Daoy (cell line): ENCODE measurements at places on chromosomes 6 and 20. TPM values are rescaled to one million over a fixed set of nuclear protein-coding genes. Genes with fewer than 3 reads are reported as not detected.

GRCh38 chr20:33733654-33734576, 2.1 kb downstream of the ZNF341 start:
- DNase-seq, result peak; percentile 9

DNA sequence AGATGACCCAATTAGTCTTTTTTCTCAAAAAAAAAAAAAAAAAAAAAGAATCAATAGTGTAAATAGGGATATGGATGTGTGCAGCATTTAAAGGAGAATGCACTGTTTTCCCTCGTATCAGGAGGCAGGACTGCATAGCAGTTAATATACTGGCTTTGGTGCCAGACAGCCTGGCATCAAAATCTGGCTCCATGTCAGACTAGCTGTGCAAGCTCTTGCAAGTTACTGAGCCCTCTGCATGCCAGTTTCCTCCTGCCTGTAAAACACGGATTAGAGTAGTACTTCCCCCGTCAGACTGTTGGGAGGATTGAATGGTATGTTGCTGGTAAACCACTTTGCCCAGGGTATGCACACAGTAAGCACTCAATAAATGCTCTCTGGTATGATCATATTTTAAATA, 594.2 kb upstream of the CHD6 start:
- no peak for DNase-seq

Gene PSMB9
- 76.5 and 99.3 TPM in 2 replicates for total RNA-seq

- no peak for DNase-seq
These were observed 421.6 kb downstream of the BCKDHB start for GRCh38 chr6:80528115-80528514.

Gene HECA
- 11.8 and 15.7 TPM in 2 replicates for total RNA-seq

GRCh38 chr6:63403725-63404124, 83.9 kb upstream of the LGSN start:
- no peak for DNase-seq

- DNase-seq, result no peak
These were observed 241.9 kb downstream of the SAMD5 start for GRCh38 chr6:147750413-147750812.

Gene RFX6
- not detected in 2 replicates for total RNA-seq

DNA sequence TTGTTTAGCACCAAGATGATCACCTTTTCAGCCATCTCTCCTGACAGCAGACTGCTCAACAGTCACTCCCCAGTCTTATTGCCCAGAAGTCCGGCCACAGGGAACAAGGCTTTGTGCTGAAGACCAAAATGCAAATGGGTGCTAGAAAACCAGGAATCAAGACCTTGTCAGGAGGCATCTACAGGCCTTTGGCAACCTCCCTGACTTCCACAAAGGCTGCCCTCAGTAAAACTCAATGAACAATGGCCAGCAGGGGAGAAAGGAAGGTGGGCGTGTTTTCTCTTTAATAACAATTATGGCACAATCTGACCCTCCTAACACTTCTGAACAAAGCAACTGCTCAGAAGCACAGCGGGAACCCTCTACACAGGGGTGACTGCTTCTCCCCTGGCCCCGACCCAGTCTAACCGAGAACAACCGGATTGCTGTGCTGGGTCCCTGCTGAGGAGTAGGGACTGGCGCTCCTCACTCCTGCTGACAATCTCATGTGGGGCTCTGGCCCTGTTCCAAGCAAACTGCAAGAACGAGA, 41.6 kb downstream of the PLCG1 start:
- DNase-seq, result no peak

Gene SLC4A11
- total RNA-seq, result 0.34 and 0.57 TPM in 2 replicates

Gene TRIM40
- not detected in 2 replicates for total RNA-seq

Gene BPIFB2
- total RNA-seq, result not detected in 2 replicates

- no peak for DNase-seq
These were observed 62.6 kb downstream of the CBFA2T2 start for GRCh38 chr20:33552519-33552918.

- no peak for DNase-seq
These were observed 63.0 kb downstream of the PTPN1 start for GRCh38 chr20:50572938-50573777.

DNA sequence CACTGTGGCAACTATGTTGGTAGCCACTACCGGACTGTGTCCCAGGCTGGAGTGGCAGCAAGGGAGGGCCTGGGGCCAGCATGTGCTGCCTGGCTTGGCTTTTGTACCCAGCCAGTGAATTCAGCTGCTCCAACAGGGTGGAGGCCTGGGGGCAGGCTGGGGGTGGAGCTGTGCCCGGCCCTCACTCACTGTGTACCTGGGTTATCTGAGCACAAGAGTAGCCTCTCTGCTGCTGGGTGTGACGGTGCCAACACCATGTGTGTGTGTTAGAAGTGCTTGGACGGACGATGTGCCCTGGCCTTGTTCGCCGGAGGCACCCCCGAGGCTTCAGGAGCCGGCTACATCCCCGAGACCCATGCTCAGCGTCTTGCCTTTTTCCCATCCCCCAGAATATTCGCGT, 49.2 kb downstream of the EFCAB8 start:
- no peak for DNase-seq

DNA sequence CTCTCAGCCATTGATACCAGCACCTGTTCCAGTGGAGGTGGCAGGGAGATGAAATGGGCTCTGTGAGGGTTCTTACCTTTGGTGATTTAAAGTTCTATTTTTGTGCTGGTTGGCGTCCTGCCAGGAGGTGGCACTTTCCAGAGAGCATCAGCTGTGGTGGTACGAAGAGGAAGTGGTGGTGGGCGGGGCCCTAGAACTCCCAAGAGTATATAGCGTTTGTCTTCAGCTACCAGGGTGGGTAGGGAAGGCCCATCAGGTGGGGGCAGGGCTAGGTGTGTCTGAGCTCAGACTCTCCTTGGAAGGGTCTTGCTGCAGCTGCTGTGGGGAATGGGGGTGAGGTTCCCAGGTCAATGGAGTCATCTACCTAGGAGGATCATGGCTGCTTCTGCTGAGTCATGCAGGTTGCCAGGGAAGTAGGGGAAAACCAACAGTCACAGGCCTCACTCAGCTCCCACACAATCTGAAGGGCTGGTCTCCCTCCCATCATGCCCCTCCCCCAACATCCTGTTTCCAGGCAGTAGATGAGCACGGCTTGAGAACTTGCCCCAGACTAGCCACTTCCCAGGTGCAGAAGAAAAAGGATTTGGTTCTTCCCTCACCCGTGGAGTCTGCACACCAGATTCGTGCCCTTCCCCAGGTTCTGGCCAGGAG, 46.6 kb downstream of the MOXD1 start:
- peak; percentile 63 for DNase-seq

- DNase-seq, result no peak
These were observed 1.9 kb downstream of the SMPD2 start for GRCh38 chr6:109442393-109442924.

- DNase-seq, result no peak
These were observed 868.9 kb downstream of the EPHA7 start for GRCh38 chr6:92550501-92550900.

- DNase-seq, result no peak
These were observed 94.6 kb upstream of the MAN1A1 start for GRCh38 chr6:119443993-119444641.

DNA sequence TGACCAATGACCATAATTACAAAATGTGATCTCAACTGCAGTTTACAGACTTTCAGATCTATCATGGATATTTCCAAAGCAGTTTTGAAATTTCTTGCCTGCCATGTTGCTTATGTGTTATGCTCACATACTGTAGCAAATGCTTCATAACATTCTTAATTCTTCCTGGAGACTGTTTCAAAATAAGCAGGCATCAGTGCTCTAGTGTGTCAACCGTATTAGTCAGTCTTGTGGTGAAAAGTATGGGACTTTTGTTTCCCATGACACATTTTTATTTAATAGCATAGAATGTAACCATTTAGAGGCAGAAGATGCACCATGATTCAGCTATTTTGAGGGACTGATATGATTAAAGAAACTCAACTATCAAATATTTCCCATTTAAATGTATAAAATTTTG, 1.7 kb downstream of the POPDC3 start:
- peak; percentile 61 for DNase-seq

DNA sequence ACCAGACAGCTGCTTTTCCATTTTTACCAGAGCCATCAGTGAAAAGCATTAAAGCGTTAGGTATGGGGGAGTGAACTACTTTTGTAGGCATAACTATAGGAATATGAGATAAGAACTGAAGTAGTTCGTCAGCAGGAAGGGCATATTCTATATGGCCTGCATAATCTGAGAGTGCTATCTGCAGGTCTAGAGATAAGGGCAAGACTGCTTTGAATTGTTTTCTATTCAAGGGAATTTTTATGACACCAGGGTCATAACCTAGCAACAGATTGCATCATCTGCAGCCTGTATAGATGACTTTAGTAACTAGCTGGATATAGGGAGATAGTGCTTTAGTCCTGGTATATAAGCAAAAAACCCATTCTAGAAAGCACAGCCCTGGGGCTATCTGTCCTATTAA, 437.3 kb upstream of the HTR1E start:
- no peak for DNase-seq

GRCh38 chr6:11803591-11803971, 25.0 kb upstream of the ADTRP start:
- DNase-seq, result no peak

Gene SRPK1
- 131 and 151 TPM in 2 replicates for total RNA-seq

- DNase-seq, result no peak
These were observed 22.1 kb downstream of the NRSN1 start for GRCh38 chr6:24148154-24148570.

GRCh38 chr6:35343092-35343834, 905 bp downstream of the PPARD start:
- DNase-seq, result no peak

GRCh38 chr6:167441715-167442206, 116.9 kb downstream of the TTLL2 start:
- DNase-seq, result peak; percentile 14

Gene STXBP5
- total RNA-seq, result 22.7 and 61.3 TPM in 2 replicates

Gene PNLDC1
- 0.06 TPM in 1 of 2 replicates, not detected in the other for total RNA-seq

Gene XKR7
- total RNA-seq, result under 0.01 and 0.12 TPM in 2 replicates

DNA sequence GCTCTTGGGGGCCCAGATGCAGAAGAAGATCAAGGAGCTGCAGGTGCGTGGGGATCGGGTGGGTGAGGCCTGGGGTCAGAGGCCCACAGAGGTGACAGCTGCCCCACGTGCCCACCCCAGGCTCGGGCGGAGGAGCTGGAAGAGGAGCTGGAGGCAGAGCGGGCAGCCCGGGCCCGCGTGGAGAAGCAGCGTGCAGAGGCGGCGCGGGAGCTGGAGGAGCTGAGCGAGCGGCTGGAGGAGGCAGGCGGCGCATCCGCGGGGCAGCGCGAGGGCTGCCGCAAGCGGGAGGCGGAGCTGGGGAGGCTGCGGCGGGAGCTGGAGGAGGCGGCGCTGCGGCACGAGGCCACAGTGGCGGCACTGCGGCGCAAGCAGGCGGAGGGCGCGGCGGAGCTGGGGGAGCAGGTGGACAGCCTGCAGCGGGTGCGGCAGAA, 41.5 kb downstream of the MYH7B start:
- DNase-seq, result no peak

DNA sequence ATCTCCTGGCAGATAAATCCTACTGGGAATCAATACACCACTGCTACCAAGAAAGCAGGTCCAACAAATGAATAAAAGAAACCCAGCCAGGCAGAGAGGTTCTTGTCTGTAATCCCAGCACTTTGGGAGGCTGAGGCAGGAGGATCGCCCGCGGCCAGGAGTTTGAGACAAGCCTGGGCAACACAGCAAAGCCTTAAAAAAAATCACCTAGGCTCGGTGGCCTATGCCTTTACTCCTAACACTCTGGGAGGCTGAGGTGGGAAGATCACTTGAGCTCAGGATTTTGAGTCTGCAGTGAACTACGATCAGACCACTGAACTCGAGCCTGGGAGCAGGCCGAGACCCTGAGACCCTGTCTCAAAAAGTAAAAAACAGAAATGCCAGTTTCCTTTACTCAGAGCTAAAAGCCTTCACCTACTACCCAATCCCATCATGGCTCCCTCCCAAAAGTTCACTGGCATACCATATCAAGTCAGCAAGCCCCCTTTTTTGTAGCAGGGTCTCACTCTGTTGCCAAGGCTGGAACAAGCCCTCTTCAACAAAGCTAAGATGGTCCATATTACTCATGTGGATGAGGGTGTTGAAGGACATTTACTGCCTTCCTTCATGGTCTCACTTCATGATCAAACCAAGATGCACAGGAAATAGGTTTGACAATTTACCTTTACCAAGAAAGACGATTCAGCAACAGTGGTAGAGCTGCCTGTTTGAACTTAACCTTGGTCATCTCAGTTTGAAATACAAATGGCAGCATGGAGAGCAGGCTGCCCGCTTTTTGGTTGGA, 5.3 kb downstream of the SNX5 start:
- no peak for DNase-seq

Gene GABRR2
- total RNA-seq, result not detected in 2 replicates
